Endodermal cell (in vitro differentiated cells): ENCODE measurements at places on chromosomes 1 and 21. TPM values are rescaled to one million over a fixed set of nuclear protein-coding genes. Genes with fewer than 3 reads are reported as not detected.

DNA sequence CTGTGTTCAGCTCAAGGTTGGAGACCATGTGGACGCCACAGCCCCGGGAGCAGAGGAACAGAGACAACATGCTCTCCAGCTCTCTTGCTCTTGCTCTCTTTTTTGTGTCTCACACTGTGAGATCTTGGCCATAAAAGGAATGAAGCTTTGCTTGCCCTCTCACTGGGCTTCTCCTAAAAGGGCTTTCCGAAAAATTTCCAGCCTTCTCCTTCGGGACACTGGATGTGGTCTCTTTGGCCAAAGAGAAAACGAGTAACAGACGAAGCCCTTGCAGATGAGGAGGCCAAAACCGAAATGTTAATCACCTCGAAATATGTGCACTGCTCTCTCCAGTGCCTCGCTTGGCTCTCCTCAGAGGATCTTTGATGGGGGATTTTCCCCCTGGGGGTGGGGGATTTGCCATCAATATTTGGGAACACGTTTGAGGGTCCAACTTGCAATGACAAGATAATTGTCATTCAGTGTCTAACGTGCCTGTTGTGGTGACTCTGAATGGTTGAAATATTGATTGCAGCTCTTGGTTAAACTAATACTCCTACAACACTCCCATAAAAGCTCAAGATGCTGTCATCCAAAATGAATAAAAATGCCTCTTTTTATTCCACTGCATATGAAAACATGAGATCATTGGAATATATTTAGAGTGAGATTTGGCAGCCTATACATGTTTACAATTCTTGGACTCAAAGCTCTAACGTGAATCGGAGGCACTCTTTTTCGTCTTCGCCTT, 68.6 kb upstream of the ANGPTL1 start:
- H3K4me3 ChIP-seq: no peak overlapping the region
- H3K27ac ChIP-seq: peak overlapping the region; percentile 7
- H3K4me1 ChIP-seq: no peaks in the 10 kb centered on the region
- H3K27me3 ChIP-seq: no peaks in the 10 kb centered on the region

DNA sequence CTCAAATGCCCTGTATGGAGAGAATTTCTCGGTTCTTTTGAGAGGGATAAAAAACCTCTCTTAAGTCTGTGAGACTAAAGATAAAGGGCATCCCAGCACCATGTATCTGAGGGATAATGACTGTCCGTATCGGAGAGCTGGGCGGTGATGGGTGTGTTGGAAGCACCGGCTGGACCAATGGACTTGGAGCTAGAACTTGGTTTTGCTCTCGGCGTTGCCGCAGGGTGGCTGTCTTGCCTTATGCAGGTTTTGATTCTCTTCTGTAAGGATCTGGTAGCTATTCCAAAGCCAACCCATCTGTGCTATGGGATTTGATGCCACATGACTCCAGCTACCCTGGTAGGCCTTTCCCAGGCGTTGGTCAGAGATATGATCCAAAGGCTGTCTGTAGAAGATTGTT, 348.8 kb downstream of the KIF26B start:
- H3K27me3 ChIP-seq: no peaks in the 10 kb centered on the region
- no peaks in the 10 kb centered on the region for H3K36me3 ChIP-seq
- H3K4me3 ChIP-seq: no peak overlapping the region
- H3K27ac ChIP-seq: no peak overlapping the region
- no peak for DNase-seq
- no peaks in the 10 kb centered on the region for H3K4me1 ChIP-seq

DNA sequence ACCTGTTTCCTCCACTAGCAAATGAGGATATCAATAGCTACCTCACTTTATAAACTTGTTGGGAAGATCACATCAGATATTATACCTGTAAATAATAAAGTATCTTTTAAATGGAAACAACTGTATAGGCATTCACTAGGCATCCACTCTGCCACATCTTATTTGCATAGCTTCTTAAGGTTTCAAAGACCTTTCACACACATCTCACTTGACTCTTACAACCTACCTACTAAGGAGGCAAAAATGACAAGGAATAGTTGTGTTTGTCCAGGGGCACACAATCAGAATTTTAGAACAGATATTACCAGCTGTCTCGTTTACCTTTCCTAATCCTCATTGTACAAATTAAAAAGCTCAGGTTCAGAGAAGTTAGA, 51.5 kb downstream of the VANGL2 start:
- H3K4me3 ChIP-seq: no peak overlapping the region
- no peaks in the 10 kb centered on the region for H3K4me1 ChIP-seq
- no peak overlapping the region for H3K27ac ChIP-seq
- no peaks in the 10 kb centered on the region for H3K27me3 ChIP-seq
- H3K36me3 ChIP-seq: no peaks in the 10 kb centered on the region
- DNase-seq: no peak

DNA sequence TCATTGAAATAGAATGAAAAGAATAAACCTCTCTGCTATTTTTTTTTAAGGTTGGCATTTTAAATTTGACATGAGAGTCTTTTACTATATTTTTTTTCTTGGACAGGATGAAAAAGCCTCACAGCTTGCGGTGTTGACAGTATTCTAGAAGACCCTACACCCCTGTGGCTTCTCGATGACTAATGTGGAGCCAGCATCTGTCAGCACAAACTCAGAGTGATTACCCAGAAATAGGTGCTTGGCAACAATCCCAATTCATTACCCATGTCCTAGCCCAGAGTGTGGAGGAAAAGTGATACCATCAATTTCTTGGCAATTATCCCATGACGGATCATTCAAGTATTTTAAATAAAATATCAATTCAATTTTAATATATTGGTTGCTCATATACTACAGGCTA, 186.8 kb upstream of the MAP1LC3C start:
- no peak overlapping the region for H3K4me3 ChIP-seq
- no peaks in the 10 kb centered on the region for H3K36me3 ChIP-seq
- no peaks in the 10 kb centered on the region for H3K27me3 ChIP-seq
- DNase-seq: no peak

RIIAD1 gene
- total RNA-seq: not detected in 3 replicates

VWA5B1 gene
- 0.38 and 0.44 TPM in 2 replicates for total RNA-seq
